ENCODE measurements at places on chromosomes 3 and 15. TPM values are rescaled to one million over a fixed set of nuclear protein-coding genes. Genes with fewer than 3 reads are reported as not detected.

- DNase-seq = no peak
Measured at GRCh38 chr3:190279690-190280089, 42.6 kb downstream of the CLDN1 start.

GRCh38 chr15:75666823-75667501 lies 19.2 kb downstream of the SNX33 start:
- no peak for DNase-seq

- DNase-seq = no peak
Measured at GRCh38 chr3:171615686-171616085, 155.5 kb upstream of the TNIK start.

DNA sequence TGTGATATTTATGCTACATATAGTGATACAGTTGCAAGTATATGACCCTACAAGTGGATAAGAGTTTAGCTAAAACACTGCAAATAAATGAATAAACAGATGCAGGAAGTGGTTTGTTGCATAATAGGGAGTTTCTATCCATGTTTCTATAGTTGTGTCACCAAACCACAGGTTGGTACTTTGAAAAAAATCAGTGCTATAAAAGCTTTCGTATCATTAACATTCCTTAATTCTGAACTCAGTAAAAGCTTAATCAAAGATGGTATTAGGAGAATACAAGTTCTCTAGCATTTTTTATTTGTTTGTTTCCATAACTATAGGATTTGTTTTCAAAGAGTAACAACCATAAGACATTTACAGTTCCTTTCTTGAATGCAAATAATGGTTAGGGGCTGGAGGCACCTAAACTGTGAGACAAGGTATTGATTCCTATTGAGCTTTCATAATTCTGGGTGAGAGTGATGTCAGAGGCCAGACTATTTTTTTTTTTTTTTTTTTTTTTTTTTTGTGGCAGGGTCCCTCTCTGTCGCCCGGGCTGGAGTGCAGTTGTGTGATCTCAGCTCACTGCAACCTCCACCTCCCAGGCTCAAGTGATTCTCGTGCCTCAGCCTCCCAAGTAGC lies 29.6 kb downstream of the CPOX start:
- DNase-seq = no peak

DNA sequence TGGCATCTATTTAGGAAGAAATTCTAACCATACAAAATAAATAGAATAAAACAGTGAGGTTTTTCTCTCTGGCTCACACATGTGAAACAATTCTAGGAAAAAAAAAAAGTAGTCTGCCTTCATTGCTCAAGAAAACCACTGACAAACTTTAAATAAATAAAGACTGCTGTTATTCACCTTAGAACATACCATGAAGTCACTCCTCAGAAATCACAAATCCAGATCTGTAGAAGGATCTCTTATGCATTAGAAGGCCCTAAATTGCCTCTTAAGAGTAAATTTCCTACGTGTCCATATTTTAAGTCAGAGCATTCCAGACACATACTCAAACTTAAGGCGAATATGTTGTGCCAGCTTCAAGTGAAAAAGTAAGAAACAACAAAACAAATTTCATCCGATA lies 217.3 kb downstream of the ZIC4 start:
- DNase-seq = no peak

NPRL2 gene
- polyA plus RNA-seq = 35.9 TPM

DNA sequence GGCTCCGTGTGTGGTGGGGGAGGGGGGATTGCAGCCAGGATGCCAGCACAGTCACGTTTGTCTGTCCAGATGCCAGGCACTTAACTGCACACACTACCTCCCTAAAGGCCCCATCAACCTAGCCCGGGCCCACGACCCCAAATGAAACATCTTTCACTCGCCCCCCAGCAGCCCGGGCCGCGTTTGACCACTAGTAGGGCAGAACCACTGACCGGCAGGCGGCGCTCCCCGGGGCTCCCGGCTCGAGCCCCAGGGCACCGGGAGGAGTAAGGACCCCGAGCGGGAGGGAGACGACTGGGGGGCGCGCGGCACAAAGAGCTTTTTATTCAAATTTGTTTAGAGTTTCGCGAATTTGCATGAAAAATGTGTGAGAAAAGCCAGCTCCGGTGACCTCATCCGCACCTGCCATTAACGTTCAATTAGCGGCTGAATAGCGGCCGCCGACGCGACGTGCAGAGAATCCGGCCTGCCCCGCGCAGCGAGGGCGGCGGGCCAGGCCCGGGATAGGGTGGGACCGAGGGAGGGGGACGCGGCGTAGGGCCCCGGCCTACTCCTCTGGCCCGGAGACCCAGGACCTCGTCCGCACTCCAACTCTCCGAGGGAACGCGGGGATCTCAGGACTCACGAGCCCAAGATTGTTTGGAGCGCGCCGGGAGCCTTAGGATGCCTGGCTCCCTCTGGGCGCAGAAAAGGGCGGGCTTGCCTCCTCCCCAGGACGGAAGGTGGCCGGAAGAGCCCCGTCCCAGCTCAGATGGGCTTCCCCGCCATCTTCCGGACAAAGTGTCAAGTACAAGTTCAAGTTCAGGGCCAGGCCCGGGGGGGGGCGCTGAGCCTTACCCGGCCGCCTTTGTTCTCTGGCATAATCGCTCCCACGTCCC lies 64.9 kb upstream of the POLG start:
- no peak for DNase-seq

DNA sequence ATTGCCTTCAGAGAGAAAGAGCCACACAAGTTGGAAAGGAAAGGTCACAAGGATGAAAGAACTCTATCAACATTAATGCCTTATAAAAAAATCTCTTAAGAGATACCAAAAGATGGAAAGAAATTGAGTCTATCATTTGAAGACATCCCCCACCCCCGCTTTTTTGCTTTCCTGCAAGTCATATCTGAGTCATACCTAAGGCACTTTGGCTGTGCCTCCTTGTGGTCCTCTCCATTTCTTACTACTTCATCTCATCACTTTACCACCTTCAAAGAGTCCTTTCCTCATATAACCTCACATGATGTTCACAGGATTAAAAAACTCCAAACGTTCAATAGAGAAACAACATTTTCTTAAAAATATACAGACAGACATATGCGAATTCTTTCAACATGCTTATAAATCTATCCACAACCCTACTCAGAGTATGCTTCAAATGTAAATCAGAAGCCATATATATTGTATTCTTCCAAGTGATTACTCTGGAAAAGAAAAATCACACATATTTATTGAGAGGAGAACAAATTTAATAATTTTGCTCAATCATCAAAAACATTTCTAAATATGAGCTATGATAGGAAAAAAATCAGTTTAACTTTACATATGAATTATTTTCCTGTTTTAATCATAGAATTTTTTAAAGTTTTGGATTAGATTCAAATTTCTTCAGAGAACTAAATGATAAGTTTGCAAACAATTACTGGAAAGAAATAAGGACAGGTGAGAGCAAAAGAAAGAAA lies 1003.9 kb upstream of the CFAP20DC start:
- DNase-seq = no peak

OIP5 gene
- polyA plus RNA-seq = 7.2 TPM

SHC4 gene
- 2.5 TPM for polyA plus RNA-seq

GOLGA6L10 gene
- polyA plus RNA-seq = 0.95 TPM

DNA sequence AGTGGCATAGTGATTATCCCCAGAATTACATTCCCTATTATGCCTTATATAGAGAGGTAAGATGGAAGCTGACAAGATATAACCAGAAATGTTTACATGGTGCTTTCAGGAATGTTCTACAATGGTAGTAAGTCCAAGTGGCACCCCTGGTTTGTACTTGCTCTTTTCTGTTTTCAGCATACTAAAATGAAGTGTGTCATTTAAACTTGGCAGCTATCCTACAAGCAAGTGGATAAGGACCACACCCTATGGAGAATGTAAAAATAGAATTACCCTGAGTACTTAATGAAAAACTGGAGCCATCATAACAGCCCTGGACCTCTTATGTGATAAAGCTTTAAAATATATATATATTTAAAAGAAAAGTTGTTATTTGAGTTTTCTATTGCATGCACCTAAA lies 1012.7 kb upstream of the CADM2 start:
- DNase-seq = no peak

GRCh38 chr3:64943866-64944265 lies 256.1 kb upstream of the ADAMTS9 start:
- no peak for DNase-seq

MB21D2 gene
- 17.0 TPM for polyA plus RNA-seq

TTLL13 gene
- not detected for polyA plus RNA-seq

DNA sequence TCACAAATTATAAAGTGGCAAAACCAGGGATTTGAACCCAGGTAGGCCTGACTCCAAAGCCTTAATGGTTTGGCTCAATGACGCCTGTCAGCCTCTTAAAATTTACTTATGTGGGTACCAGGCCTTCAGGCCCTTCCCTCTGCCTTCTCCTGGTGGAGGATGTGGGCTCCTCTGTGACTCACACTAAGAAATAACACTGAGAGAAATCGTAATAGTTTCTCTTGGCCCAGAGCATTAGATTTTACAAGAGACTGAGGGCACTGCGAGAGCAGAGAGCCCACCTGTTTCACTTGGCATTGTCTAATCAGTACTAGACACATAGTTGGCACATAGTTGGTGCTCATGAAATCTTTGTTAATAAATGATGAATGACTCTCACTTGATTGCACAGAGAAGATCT lies 505.2 kb downstream of the SHQ1 start:
- no peak for DNase-seq

GRCh38 chr15:60853109-60853508 lies 374.2 kb upstream of the ICE2 start:
- no peak for DNase-seq

DNA sequence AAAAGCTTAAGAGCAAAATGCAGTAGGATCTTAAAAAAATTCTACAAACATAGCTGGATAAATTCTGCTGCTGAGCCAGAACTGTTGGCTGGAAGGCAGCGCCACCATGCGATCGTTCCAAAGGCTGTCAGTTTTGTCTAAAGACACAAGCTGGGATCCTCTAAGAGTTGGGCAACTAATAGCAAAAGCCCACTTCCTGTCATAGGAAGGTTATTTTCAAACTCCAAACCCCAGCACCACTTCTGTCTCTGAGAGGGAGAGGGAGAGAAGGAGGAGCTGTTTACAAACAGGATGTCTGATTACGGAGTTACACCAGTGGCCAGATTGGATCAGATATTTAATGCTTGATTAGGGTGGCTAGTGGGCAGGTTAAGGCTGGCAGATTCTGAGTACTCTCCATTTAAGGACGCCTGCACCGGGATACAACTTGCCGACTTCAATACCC lies 44.0 kb downstream of the EIF4E3 start:
- no peak for DNase-seq

GRCh38 chr3:99896482-99896881 lies 78.8 kb downstream of the CMSS1 start:
- DNase-seq = no peak

GRCh38 chr3:177571271-177571943 lies 374.1 kb upstream of the TBL1XR1 start:
- DNase-seq = no peak

DNA sequence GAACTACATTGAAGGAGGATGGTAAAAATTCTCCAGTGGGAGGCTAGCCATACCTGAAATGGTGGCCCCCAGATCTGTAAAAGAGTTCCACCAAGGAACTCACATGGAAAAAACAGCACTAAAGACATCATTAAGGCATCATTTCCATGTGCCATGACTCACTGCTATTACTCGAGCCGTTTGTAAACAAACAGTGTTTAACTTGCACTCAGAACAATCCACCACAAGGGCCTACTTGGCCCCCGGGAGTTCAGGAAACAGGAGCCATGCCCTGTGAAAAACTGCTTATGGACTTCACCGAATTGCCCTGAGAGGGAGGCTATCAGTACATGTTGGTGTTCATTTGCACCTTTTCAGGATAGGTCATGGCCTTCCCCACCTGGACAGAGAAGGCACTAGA lies 18.2 kb downstream of the CCR4 start:
- DNase-seq = no peak

- DNase-seq = no peak
Measured at GRCh38 chr3:6928064-6928463, 67.1 kb downstream of the GRM7 start.

STXBP5L gene
- polyA plus RNA-seq = 0.30 TPM

TMED3 gene
- polyA plus RNA-seq = 52.0 TPM

GRCh38 chr3:69116897-69117296 lies 5.5 kb downstream of the LMOD3 start:
- DNase-seq = no peak

- no peak for DNase-seq
Measured at GRCh38 chr3:96209699-96210098, 604.7 kb upstream of the EPHA6 start.

All from renal cortex interstitium (tissue), 15 donors.